Urinary bladder (tissue), 4 donors: ENCODE measurements at places on chromosomes 2 and 18. TPM values are rescaled to one million over a fixed set of nuclear protein-coding genes. Genes with fewer than 3 reads are reported as not detected.

DNA sequence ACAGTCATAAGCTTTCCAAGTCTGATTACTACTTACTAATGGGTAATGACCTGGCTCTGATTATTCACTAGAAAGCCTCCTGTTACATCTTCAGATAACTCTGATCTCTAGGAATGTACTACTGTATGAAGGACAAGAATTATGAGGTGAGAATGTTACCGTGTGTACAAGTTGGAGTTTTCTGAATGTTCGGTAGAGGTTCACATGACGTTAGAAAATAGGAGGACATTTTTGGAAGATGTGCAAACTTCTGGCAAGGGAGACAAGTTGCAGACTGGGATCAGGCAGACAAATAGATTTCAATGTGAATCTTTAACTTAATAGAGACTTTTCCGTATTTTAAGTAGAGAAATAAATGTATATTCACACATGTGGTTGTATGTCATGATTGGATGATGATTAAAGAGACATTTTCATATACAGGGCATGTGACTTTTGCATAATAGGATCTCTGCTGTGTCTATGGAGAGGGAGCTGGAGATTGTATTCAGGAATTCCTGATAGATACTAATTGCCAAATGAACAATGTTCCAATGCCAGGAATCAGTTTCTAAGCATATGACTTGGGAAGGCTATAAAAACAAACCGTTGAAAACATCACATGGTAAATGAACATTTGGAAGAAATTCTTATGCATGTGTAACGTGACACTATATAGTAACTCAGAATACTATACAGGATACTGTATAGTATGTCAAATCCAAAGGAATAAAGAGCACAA lies 1695.8 kb upstream of the PIK3C3 start:
- DNase-seq: no peak

GRCh38 chr2:51297488-51297887 lies 265.6 kb upstream of the NRXN1 start:
- no peak for DNase-seq

DNA sequence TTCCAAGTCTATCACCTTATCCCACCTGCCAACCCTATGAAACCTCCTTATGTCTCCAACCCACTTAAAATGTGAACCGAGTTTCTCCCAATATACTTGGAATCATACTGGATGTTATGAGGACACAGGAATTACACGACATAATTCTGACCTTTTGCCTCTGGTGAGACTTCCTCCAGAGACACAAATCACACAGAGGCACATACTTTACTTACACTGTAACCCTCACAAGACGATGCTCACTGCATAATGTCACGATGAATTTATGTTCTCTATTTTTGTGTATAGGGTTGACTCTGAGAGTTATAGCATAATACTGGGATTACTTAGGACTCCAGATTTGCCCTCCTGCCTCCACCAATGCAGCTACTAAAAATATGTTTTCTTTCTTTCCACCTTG lies 28.0 kb upstream of the SETBP1 start:
- no peak for DNase-seq

DNA sequence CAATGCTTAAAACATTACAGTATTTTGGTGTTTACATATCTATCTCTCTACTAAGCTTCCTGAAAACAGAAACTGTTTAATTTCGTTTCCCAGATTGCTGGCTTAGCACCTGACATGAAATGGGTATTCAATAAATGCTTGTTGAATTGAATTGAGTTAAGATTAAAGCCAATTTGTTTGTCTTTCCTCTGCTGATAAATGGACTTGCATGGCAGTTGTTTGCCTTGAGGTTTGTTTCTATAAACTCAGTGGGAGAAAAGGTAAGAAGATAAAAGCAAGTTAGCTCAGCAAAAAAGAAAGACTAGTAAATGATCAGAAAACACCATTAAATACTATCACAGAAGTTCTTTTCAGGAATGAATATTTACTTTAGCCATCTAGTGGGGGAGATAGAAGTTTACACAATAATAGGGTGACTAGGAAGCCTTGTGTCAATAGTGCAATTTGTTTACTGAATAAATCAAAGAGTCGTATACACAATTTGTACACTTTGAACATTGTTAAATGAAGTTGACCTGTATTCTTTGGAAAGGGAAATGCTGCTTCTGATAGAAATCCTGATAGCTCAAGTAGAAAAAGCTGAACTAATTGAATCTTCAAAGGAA lies 754.5 kb upstream of the FAM98A start:
- no peak for DNase-seq

GRCh38 chr2:149690825-149691224 lies 103.2 kb upstream of the MMADHC start:
- no peak for DNase-seq

GRCh38 chr2:109410039-109410815 lies 203.5 kb downstream of the SEPTIN10 start:
- no peak for DNase-seq

GRCh38 chr18:57841568-57841967 lies 38.5 kb upstream of the ATP8B1 start:
- DNase-seq: no peak

- no peak for DNase-seq
These were observed 88.7 kb downstream of the ADD2 start for GRCh38 chr2:70679259-70679658.

- DNase-seq: no peak
These were observed 1202.7 kb upstream of the PIK3C3 start for GRCh38 chr18:40752316-40752715.

- DNase-seq: no peak
These were observed 26.4 kb upstream of the ZNF532 start for GRCh38 chr18:58838165-58838860.

- DNase-seq: no peak
These were observed 74.3 kb downstream of the BCL2L11 start for GRCh38 chr2:111194835-111195621.

GRCh38 chr2:47257946-47258348 lies 102.8 kb upstream of the STPG4 start:
- DNase-seq: no peak

- no peak for DNase-seq
These were observed 4.7 kb downstream of the NBAS start for GRCh38 chr2:15556311-15556930.

GRCh38 chr18:50630895-50631294 lies 71.0 kb downstream of the MAPK4 start:
- no peak for DNase-seq

GRCh38 chr2:27723372-27724144 lies 48.0 kb upstream of the MRPL33 start:
- DNase-seq: no peak

DNA sequence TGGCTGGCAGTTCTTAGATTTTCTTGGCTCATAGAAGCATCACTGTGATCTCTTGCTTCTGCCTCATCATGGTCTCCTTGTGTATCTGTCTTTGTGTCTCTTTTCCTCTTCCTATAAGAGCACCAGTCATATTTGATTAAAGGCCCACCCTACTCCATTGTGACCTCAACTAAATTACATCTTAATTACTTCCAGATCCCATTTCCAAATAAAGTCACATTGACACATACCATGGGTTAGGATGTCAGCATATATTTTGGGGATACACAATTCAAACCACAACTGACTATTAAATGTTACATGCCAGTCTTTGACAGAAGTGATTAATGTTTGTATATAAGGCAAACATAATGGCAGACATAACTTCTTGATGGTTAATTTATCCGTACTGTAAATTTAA lies 27.3 kb upstream of the TMX3 start:
- DNase-seq: no peak

DNA sequence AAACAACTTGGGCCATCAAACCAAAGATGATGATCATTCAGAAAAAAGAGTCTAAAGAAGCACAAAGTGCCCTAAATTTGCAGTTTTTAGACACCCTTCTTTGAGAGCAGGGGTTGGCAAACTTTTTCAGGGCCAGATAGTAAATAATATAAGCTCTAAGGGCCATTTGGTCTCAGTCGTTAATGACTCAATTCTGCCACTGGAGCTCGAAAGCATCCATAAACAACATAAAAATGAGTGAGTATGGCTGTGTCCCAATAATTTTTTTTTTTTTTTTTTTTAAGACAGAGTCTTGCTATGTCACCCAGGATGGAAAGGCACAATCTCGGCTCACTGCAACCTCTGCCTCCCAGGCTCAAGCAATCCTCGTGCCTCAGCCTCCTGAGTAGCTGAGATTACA lies 152.3 kb downstream of the DTNB start:
- no peak for DNase-seq

DNA sequence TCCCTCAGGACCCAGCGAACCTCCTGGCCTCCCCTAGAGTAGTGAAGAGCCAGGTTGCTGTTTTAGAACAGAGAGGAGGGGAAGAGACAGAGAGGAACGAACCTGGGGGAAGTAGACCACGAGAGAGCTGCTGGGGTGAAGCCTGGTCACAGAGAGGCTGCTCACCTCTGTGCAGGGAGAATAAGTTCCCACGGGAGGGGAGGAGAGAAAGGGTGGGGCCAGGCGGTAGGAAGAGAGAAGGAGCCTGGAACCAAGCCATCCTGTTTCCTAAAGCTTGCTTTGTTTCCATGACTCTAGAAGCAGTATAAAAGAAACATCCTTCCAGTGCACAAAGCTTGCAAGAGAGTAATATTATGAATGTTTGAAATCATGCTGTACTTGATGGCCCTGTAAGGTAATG lies 147.9 kb downstream of the MYT1L start:
- DNase-seq: no peak

DNA sequence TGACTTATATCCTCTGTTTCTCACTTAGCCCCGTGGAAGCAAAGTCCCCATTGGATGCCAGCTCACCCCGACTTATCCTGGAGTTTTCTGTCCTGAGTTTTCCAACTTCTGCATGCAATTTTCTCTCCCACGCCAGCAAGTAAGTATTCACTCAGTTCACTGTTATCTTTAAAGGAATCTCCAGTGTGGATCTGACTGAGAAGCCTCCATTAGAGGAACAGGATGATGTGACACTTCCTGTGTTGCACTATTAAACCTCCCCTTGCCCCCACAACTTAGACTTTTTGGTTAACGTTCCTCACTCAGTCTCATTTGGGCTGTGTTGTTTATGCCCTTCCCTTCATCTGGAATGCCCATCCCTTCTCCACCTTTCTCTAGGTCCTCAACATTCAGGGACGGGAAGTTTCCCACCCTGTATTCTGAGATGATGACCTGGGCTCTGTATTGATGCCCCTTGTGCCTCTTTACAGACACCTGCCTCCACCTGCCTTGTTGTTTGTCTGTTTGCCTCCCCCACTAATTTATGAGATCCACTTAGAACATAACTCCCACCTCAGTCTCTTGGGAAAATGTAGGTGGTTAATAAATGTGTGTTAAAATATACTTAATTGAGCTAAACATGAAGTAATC lies 536.1 kb upstream of the RAB6C start:
- DNase-seq: no peak

Gene FBXO15
- 0.38 TPM for polyA plus RNA-seq

Gene SCYGR4
- polyA plus RNA-seq: not detected

Gene SLC4A5
- 0.92 TPM for polyA plus RNA-seq

Gene COL3A1
- polyA plus RNA-seq: 1,351 TPM

Gene DES
- polyA plus RNA-seq: 8,236 TPM

Gene CIB4
- not detected for polyA plus RNA-seq

Gene ALPG
- polyA plus RNA-seq: not detected

Gene RGPD3
- 0.32 TPM for polyA plus RNA-seq

Gene EPB41L3
- 25.9 TPM for polyA plus RNA-seq

Gene KANSL1L
- polyA plus RNA-seq: 13.3 TPM

Gene AMER3
- polyA plus RNA-seq: 0.05 TPM
